ENCODE measurements at places on chromosomes 7 and 10.

DNA sequence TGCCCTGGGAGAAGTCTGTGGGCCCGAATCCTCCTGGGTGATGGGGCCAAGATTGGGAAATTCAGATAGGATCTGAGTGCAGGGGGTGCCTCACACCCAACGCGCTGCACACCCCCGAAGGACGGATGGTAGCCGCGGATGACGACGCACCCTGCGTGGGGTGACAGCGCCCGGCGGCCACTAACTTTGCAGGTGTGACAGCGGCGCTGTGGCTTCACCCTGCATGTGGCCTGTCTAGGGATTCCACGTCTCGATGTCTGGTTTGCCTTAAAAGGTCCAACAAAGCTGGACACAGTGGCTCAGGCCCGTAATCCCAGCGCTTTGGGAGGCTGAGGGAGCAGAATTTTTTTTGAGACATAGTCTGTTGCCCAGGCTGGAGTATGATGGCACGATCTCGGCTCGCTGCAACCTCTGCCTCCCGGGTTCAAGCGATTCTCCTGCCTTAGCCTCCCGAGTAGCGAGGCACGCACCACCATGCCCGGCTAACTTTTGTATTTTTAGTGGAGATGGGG, 18.6 kb downstream of the ADAP1 start:
- DNase-seq, result no peak

GRCh38 chr7:2036786-2037185, 196.0 kb downstream of the MAD1L1 start:
- DNase-seq, result no peak

- DNase-seq, result no peak
Observed at GRCh38 chr10:118729200-118729599, 25.6 kb downstream of the CACUL1 start.

DNA sequence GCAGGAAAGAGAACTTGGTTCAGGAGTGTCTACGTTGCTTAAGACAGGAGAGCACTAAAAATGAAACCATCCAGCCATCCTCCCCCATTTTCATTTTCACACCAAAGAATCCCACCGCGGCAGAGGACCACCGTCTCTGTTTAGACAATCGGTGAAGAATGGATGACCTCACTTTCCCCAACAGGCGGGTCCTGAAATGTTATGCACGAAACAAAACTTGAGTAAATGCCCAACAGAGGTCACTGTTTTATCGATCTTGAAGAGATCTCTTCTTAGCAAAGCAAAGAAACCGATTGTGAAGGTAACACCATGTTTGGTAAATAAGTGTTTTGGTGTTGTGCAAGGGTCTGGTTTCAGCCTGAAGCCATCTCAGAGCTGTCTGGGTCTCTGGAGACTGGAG, 1.4 kb upstream of the IL6 start:
- DNase-seq, result peak; percentile 38

GRCh38 chr7:20735346-20736065, 51.2 kb downstream of the SP8 start:
- no peak for DNase-seq

DNA sequence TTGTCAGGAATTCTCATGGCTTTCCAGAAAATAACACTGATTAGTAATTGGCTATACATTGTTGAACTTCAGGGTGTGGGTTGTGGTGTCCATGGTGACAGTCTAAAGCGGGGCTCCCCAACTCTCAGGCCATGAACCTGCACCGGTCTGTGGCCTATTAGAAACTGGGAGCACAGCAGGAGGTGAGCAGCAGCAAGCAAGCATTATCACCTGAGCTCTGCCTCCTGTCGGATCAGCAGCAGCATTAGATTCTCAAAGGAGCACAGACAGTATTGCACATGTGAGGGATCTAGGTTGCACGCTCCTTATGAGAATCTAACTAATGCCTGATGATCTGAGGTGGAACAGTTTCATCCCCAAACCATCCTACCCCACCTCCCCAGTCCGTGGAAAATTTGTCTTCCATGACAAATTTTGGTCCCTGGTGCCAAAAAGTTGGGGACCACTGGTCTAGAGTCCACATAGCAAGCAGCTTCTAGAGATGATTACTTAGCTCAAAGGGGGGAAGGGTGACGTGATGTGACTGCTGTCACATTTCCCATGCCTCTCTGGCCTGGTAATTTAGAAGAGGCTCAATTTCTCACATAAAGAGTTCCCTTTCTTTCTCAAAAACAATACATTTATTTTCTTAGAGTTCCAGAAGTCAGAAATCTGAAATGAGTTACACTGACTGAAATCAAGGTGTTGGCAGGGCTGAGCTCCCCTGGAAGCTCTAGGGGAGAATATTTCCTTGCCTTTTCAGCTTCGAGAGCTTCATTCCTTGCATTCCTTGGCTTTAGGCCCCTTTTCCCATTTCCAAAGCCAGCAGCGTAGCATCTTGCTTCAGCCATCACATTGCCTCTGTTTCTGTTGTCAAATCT, 17.6 kb upstream of the FAM221A start:
- peak; percentile 38 for DNase-seq

DNA sequence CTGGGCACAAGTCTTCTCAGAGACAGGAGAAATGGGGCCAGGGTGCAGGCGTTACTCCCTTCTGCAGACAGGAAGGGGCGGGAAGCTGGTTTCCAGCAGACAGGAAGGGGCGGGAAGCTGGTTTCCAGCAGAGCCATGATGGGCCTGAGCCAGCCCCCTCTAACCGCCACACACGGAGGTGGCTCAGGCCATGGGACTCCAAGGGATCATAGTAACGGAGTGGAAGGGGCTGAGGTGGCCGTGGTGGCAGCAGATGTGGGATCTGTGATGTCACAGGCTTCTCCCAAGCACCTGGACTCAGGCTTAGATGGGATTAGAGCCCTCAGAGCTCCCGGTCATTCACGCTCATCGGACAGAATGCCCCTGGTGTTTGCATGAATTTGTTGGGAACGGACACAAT, 177.8 kb downstream of the USP6NL start:
- no peak for DNase-seq

All from fibroblast of skin of right quadriceps (primary cell).